ENCODE measurements at places on chromosomes 7 and 10.

DNA sequence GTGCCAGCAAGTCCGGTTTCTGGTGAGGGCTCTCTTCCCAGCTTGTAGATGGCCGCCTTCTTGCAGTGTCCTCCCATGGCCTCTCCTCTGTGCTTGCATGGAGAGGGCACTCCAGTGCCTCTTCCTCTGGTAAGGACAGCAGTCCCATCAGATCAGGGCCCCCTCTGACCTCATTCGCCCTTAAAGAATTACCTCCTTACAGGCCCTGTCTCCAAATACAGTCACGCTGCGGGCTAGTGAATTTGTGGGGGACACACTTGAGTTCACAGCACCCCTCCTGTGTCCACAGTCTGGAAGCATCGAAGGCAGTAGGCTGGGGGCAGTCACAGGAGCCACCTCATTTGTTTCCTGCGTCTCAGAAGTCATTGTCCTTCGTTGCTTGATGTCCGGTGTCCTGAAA, 54.6 kb downstream of the LHPP start:
- no peak for DNase-seq

DNA sequence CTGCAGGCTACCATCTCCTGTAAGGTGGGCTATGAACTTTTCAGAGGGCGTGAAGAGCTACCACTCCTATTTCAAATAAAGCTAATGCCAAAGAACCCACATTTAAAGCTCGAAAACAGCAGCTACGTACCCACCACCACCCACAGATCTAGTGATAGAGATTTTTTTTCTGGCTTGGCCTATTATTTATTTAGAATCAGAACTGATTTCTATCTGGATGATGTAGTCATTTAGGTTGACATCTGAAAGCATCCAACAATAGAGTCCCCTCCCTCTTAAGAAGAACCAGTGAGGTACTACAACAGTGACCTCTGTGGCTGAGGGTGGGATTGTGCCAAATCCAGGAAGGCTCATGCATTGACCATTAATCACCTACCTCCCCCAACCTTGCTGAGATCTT, 113.8 kb upstream of the ADO start:
- no peak for DNase-seq

DNA sequence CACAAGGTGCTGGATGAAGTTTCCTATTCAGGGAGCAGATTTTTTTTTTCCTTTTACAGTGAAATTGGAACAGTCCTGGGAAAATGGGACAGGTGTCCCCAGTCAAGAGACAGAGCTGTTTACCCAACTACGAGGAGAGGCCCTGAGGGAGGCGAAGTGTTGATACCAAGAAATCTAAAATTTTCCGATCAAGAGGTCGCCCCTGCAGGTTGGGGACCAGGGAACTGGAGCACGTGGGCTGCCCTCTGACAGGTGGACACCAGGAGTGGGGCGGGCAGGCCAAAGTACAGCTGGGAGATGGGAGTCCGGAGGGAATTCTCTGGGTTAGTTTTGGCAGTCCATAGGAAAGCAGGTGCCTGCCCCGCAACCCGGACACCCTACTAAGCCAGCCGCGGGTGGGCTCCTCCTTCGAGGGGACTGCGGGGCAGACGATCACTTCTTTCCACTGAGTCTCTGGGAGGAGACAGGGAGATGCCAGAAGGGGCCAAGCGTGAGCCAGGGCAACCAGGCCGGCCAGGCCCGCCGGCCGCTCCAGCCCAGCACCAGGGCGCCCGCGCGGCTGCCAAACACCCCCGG, 965 bp upstream of the CAMK1D start:
- no peak for DNase-seq

GRCh38 chr7:17584822-17585221, 286.4 kb downstream of the AHR start:
- no peak for DNase-seq

DNA sequence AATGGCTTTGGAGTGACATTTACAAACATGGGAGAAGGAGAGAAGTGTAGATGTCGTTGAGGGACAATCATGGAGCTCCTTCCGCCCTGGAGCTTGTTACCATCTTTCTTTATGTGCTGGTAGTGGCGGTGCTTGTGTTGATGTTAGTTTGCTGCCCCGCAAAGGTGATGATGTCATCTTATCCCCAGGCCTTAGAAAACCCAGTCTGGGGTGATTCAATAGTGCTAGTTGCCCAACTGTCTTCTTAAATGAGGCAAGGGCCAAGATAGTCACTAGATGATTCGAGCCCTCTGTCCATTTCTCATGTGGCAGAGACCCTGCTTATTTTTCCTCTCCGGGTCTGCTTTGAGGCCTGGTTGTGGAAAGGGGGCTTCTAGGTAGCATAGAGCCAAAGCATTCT, 277.4 kb downstream of the CCSER2 start:
- DNase-seq: no peak

- DNase-seq: no peak
Measured at GRCh38 chr10:25877296-25877695, 56.7 kb upstream of the MYO3A start.

- no peak for DNase-seq
Measured at GRCh38 chr7:27095050-27095896, 527 bp downstream of the HOXA1 start.

- no peak for DNase-seq
Measured at GRCh38 chr7:45701701-45702510, 127.7 kb downstream of the ADCY1 start.

DNA sequence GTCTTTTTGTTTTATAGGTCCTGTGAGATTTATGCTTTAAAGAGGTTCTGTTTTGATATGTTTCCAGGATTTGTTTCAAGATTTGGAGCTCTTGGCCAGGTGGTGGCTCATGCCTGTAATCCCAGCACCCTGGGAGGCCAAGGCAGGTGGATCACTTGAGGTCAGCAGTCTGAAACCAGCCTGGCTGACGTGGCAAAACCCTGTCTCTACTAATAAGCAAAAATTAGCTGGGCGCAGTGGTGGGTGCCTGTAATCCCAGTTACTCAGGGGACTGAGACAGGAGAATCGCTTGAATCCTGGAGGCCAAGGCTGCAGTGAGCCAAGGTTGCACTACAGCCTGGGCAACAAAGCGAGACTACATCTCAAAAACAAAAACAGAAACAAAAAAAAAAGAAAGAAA, 8.3 kb upstream of the HYAL4 start:
- no peak for DNase-seq

DNA sequence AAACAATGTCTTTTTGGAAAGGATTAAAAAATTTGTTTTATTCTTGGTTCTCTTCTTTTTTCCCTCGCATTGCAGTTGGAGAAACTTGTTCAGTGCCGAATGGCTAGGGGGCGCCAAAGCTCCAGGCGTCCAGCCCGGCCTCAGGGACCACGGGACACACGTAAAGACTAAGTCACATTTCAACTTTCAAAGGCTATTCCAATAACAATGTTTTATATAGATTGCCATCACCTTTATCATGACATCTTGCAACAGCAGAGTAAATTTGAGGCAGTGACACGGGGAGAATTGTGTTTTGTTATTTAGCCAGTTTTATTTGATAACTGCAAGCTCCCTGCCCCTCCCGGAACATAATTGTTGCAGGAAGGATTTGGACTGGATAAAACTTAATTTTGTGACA, 2.2 kb upstream of the IGFBP3 start:
- no peak for DNase-seq

GRCh38 chr7:11831156-11831735, 752 bp downstream of the THSD7A start:
- no peak for DNase-seq

DNA sequence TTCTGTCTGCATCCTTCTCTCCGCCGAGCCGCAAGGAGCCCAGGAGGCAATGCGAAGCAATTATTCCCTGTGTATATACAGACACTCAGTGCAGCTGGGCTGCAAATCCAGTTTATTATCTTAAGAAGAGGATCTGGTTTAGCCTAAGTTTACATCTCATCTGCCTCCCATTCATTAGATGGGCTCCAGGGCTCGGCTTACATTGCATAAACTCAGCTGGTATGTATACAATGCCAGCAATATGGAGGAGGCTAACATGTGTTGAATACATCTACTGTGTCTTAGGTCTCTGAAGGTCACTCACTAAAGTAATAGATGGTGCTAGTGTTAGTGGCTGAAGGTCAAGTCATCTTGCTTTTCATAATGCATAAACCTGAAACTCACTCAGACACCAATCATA, 996.8 kb downstream of the KCNMA1 start:
- no peak for DNase-seq

DNA sequence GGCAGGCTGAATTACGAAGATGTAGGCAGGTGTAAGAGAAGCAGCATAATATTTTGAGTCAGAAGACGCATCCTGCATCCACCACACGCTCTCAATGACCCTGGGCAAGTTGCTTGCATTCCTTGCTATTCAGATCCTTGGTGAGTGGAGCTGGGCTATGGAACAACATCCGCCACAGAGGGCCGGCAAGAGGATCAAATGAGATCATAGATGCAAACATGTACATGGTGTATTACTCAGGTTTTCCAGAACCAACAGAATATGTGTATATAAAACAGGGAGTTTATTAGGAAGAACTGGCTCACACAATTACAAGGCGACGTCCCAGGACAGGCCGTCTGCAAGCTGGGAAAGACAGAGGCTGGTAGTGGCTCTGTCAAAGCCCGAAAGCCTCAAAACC, 51.5 kb downstream of the ADAM12 start:
- DNase-seq: no peak

DNA sequence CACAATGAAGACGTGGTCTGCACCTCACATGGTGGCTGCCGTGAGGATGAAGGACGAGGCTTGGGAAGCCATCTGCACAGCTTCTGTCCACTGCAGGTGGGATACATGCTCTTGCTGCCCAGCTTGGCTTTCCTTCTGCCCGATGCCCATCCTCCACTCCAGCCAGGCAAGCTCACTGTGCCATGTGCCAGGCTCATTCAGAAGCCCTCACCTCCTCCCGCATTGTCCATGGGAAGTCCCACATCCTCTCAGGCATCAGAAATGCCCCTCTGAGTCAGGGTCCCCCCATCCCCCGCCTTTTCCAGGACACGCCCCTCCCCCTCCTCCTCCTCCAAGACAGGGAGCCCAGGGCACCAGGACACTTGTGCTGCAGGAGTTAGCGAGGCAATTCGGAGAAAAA, 4.6 kb upstream of the NOM1 start:
- DNase-seq: no peak

- no peak for DNase-seq
Measured at GRCh38 chr10:102371295-102371694, 24.2 kb upstream of the NFKB2 start.

GRCh38 chr7:130268463-130269317, 2.0 kb downstream of the CPA2 start:
- no peak for DNase-seq
